ENCODE measurements at places on chromosomes 1 and 21.

GRCh38 chr1:160402001-160402795 lies 1.8 kb downstream of the VANGL2 start:
- no peak for DNase-seq

DNA sequence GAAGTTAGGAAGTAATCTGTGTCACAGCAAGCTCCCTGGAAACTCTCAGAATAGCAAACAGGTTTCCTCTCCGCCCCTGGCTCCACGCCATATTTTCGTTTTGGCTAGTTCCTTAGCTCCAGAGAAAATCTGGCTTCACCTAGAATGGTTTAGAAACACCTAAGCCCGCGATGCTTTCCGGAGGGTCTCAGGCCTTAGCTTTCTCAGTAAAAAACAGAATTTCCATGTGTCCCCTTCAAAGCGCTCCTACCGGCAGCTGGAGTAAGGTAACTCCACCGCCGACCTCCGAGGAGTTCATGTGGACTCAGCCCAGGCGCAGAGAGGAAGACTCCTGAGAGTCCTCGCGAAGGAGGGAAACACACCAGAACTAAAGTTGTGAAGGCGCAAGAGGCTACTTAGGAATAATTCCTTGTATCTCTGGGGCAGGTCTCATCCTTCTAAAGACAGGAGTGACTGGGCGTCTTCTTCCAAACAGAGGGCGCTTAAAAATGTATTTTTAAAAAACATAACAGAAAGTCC lies 406 bp downstream of the KIAA0040 start:
- DNase-seq, result peak; percentile 64

DNA sequence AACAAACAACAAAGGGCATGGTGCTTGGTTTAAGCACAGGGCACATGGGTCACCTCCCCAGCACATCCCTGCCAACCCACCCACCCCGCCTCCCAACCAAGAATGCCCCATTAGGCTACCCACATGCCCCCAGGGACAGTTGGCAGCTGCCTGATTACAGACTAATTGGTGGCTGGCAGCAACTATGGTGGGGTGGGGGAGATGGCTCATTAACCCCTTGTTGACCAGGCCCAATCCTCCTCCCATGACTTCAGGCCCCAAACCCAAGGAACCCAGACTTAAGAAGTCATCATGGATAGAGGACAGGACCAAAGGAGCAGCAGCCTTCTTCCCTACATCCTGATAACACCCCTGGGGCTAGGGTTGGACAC lies 1.3 kb downstream of the RIMS3 start:
- DNase-seq, result no peak

DNA sequence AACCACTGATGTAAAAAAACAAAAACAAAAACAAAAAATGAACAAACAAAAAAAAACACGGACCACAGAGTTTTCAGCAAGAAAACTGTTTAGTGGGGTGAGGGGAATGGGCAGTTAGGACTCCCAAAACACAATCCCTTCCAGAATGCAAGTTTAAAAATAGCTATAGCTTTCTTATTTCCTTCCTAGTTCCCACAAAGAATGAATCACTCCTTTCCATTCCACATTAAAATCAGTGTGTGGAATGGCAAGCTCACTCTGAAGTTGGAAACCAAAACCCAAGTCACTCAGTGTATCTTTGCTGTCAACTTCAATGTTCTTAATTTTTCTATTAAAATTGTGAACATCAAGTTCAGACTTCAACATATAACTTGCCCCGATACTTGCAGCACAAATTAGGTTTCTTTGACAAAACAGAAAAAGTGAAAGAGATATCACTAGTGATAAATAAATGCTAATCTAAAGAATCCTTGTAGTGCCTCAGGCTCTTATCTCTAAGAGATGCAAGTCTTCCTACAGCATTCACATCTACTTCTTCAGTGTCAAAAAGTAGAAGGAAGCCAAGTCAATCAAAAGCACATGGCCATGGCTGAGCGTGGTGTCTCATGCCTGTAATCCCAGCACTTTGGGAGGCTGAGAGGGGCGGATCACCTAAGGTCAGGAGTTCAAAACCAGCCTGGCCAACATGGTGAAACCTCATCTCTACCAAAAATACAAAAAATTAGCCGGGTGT lies 45.5 kb downstream of the TOR3A start:
- DNase-seq, result no peak

DNA sequence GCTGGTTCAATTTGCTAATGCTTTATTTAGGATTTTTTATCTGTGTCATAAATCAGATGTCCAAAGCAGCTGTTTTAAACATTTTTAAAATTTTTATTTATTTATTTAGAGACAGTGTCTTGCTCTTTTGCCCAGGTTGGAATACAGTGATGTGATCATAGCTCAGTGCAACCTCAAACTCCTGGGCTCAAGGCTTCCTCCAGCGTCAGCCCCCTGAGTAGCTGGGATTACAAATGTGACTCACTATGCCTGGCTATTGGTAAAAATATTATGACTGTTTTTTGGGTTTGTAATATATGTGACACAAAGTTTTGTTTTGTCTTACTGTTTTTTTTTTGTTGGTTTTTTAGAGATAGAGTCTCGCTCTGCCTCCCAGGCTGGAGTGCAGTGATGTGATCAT lies 11.8 kb downstream of the ZBED6 start:
- DNase-seq, result no peak

GRCh38 chr1:152954436-152954835 lies 7.4 kb downstream of the SPRR5 start:
- no peak for DNase-seq

DNA sequence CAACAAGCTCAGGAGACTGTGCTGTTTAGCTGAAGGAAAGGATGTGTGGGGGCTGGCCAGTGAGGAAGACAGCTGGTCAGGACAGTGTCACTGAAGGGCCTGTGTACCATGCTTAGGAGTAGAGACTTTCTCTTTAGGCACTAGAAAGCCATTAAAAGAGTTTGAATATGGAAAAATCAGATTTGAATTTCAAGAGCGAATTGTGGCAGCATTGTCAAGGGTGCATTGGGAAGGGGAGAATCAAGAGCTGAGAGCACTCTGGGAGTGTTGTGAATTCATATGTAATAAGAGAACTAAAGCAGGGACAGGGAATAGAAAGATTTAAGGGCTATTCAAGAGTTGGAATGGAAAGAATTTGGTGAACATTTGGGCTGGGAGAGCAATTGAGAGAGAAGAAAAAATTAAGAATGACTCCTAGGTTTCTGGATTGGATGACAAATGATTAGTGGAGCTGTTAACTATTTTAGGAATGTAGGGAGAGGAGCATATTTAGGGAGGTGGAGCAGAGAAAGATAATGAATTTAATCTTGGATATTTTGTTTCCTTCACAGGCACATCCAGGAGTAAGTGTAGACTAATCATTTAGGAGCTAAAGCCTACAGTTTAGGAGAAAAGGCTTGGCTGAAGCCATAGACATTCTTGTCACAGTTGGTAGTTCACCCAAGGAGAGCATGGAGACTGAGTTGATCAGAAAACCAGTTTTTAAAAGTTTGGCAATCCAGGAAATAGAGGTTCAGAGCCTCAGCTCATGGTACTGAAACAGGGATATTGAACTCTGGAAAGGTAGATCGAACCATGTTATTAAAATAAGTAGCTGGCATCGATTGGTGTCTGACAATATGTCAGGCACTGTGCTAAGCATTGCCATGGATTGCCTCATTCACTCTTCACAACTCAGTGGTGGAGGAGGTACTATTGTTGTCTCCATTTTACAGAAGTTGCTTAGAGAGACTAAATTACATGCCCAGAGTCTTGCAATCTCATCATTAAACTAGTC lies 23.1 kb upstream of the TOR3A start:
- no peak for DNase-seq

DNA sequence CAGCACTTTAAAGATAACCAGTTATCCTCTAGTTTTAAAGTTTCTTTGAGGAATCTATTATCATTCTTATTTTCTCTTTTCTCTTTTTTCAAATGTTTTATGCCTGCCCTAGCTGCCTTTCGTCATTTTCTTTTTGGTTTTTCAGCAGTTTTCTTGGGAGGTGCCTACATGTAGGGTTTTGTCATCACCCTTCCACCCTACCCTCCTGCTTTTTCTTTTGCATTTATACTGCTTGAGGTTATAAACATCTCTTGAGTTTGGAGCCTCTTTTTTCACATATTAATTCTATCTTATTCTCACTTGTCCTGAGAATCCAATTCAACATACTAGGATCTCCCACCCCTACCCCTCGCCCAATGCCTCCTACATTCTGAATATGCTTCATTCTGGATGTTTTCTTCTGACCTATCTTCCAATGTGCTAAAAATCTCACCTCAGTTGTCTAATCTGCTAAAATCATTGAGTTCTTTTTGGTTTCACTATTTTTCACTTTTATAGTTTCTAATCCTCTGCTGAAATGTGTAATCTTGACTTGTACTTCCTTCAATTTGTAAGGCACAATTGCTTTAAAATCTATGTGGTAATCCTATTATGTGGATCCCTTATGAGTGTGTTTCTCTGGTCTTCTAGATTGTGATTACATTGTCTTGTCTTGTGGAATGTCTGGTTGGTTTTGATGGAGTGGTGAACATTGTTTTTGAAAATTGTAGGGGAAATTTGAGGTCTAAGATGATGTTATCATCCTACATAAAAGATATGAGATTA lies 38.7 kb downstream of the MIA3 start:
- no peak for DNase-seq

DNA sequence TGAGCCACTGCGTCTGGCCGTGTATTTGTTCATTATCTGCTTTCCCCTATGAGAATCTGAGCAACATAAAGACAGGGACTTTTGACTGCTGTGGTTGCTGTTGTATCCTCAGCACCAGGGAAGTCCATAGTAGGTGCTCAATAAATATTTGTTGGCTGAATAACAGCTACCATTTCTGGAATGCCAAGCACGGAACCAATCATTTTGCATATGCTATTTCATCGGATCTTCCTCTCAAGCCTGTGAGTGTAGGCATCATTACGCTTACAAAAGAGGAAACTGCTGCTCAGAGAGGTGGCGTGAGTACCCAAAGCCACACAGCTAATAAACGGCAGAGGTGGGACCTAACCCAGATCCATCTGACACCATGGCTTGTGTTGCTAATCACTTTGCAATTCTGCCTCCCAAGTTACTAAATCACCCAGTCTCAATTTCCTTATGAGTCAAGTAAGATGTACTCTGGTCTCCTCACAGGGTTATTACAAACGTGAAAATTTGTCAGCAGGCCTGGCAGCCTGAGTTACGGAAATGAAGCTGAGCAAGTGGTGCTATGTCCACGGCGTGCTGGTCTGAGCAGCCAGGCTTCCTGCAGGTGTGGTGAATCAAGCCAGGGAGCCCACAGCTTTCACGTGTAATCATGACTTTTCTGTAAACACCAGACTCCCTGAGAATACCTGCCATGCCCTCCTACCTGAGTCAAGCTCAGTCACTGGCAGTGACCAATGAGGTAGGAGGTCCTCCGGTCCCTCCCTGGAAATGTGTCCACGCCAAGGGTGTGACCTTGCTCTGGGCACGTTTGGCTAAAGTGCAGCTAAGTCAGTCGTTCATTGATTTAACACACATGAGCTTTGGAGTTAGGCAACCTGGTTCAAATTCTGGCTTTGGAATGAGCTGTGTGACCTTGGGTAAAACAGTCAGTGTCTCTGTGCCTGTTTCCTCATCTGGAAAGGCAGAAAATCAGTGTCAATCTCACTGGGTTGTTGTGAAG lies 4.8 kb upstream of the RHCE start:
- no peak for DNase-seq

DNA sequence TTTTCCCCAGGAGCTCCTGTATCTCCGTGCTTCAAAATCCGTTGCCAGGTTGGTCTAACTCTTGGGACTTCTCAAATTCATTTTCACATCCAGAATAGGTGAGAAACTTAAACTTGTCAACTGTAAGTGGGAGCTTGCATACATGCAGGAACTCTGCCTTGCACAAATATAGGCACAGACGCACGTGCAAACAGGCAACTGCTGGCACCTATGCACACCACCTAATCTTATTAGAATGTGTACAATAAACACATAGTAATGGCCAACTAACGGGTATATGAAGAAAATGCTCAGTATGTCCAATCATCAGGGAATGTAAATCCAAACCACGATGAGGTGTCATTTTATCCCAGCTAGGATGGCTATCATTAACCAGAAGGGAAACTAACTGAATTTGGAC lies 22.6 kb upstream of the FCGR2A start:
- DNase-seq, result no peak

- DNase-seq, result no peak
Measured at GRCh38 chr1:162679298-162679697, 47.0 kb downstream of the DDR2 start.

- DNase-seq, result no peak
Measured at GRCh38 chr1:147111381-147112130, 60.7 kb downstream of the PRKAB2 start.

DNA sequence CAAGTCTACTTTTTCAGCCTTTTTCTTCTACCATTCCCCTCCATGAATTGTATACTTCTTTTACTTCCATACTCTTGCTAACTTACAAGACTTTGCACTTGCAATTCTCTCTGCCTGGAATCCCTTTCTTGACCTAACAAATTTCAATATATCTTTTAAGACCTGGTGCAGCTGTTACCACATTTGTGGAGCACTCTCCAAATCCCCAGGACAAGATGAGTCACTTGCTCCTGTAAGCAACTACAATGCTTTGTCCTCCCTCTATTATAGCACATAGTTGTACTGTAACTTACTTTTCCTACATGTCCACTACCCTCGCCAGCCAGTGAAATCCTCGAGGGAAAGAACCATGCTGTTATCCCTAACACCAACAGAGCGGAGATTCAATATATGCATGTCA lies 43.1 kb downstream of the WARS2 start:
- no peak for DNase-seq
